Activated CD4-positive, alpha-beta T cell treated with anti-CD3 and anti-CD28 coated beads, Interleukin-2, amount 50 U/mL, for 24 hours (primary cell): ENCODE measurements at places on chromosomes 1 and 21.
A peak's percentile ranks its signal among the peaks of the same experiment; 100 is the strongest.

DNA sequence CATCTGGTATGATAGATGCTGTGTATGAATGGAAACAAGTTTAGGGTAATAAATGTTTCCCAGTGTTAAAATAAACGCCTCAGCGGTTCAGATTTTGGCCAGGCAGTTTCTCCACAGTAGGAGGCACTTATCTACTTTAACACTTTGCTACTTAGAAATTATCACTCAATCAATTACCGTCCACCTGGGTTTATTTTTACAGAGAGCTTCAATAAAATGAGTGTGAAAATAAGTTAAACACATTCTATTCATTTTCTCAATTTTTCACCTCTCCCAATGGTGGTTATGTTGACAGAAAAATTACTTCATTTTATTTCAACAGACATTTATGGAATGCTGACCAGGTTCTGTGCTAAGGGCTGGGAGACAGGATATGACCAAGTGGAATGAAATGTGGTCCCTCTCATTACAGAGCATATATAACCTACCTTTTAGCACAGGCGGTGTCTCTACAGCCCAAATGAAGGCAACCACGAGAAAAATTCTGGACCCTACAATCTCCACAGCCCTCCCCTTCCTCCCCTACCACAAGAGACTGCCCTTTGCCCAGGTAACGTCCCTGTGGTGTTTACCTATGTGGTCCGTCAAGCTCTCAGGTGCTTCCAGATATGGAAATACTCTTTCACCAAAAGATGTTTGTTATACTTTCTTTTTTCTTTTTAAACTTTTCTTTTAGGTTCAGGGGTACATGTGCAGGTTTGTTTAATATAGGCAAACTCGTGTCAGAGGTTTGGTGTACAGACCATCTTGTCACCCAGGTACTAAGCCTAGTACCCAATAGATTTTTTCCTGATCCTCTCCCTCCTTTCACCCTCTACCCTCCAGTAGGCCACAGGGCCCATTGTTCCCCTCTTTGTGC, 105.5 kb downstream of the HLCS start:
- DNase-seq, result no peak

DNA sequence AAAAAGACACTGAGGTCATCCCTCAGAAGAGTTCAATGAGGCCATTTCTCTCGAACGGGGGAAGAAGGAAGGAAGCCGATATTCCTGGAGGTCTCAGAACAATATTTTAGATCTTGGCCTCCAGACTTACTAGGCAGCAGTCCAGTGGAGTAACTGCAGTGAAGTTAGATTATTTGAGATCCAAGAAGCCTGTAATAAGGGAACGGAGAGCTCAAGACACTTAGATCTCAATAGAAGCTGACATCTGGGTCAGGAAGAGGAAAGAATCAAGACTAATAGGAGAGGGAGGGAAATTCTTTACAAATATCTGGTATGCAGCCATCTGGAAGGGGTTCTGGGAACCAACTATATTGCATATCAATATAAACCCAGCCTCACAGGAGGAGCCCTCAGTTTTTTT, 13.6 kb upstream of the ENAH start:
- no peak for DNase-seq

GRCh38 chr1:243977094-243977493, 74.0 kb upstream of the ZBTB18 start:
- no peak for DNase-seq

GRCh38 chr1:20787840-20788795, 1.0 kb upstream of the HP1BP3 start:
- no peak for DNase-seq

DNA sequence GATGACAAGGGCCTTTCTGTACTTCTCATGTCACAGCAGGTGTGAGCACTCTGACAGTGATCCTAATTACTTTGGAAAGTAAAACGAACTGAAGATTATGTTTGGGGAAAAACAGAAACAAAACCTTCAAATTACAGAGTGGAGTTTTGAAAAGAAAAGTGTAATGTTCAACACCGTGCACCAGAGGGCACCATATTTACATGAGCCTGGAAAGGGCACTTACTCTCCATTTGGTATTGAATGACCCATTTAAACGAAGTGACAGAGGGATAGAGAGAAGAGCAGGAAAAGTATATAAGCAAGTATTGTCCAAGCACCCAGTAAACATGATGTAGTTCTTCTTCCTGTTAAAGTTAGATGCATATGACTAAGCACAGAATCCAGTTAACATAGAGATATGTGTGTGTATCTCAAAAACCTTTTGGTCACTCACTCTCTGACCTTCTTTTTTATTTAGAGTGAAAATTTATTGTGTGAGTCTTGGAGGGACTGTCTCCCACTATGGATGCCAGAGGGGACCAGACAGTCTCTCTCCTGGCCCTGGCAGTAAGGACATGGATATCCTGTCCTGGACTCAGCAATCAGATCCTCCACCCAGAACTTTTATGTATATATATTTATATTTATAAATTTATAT, 3.8 kb upstream of the RGSL1 start:
- peak; percentile 7 for DNase-seq

DNA sequence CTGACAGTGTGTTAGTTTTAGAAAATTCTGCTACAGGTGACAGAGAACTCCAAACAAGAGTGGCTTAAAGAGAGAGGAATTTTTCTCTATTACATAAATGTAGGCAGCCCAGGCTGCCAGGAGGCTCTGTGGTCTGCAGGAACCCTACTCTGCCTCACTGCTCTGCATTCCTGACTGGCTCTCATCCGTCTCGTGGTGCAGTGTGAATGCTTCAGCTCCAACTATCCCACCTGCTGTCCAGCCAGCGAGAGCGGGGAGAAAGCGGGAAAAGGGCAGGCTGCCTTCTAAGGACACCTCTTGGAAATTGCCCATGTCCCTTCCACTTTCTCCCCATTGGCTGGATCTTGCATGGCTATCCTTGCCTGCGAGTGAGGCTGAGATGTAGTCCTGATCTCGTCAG, 131.3 kb downstream of the PEX14 start:
- no peak for DNase-seq

GRCh38 chr1:203280061-203280460, 25.3 kb upstream of the BTG2 start:
- no peak for DNase-seq

GRCh38 chr1:230892018-230892491, 23.7 kb upstream of the C1orf198 start:
- no peak for DNase-seq

DNA sequence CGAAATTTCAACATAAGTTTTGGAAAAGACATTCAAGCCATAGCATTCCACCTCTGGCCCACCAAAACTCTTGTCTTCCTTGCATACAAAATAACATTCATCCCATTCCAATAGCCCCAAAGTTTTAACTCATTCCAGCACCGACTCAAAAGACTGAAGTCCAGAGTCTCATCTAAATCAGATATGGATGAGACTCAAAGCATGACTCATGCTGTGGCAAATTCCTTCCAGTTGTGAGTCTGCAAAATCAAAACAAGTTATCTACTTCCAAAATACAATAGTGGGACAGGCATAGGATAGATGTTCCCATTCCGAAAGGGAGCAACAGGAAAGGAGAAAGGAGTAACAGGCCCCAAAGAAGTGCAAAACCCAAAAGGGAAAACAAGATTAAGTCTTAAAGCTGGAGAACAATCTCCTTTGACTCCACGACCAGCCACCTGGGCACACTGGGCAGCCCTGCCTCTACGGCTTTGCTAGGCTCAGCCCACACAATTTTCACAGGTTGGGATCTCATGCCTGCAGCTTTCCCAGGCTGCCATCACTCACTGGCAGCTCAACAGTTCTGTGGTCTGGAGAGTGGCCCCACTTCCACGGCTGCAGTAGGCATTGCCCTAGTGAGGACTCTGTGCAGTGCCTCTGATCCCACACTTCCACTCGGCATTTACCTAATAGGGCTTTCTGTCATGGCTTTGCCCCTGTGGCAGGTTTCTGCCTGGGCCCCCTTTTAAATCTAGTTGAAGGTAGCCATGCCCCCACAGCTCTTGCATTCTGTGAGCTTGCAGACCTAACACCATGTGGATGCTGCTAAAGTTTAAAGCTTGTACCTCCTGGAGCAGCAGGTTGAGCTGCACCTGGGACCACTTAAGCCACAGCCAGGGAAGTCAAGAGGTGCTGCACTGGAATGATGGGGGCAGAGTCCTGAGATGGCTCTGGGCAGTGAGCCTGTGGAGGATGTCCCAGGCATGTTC, 51.0 kb downstream of the RUNX3 start:
- no peak for DNase-seq

- no peak for DNase-seq
Measured at GRCh38 chr21:37001441-37001840, 5.1 kb upstream of the RIPPLY3 start.

- DNase-seq, result no peak
Measured at GRCh38 chr1:84722794-84723193, 32.5 kb upstream of the SSX2IP start.

- no peak for DNase-seq
Measured at GRCh38 chr1:32464191-32464715, 619 bp upstream of the ZBTB8B start.

- peak; percentile 35 for DNase-seq
Measured at GRCh38 chr1:243325305-243325890, 69.6 kb downstream of the SDCCAG8 start.

DNA sequence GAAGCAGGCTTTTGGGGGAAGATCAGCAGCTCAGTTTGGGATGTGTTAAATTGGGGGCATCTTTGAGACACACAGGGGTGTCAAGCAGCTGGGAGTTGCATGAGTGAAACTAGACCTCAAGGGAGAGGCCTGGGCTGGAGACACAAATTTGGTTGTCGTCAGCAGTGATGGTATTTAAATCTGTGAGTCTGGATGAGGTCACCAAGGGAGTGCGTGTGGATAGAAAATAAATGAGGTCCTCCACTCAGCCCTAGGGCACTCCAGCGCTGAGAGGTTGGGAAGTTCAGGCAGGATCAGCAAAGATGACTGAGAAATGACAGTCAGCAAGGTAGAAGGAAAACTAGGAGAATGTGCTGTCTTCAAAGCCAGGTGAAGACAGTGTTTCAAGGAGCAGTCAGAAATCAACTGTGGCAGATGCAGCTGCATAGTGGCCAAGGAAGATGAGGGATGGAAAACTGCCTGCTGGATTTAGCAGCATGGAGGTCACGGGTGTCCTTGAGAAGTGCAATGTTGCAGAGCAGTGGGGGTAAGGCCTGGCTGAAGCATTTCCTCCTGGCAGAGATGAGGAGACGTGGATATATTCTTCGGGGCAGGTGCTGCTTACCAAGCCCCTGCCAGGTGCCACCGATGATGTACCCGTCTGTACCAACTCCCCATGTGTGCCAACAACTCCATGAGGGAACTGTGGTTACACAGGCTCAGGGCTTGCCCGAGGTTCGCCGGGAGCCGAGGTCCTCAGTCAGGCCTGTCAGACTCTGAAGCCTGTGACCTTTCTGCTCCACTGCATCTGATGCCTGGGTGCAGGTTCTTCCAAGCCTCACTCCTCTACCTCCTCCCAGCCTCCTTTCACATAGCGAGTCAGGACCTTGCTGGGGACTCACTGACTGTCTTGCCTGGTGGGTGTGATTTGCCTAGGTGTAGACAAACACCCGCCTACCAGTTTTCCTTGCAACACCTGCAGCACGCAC, 11.3 kb downstream of the MAP7D1 start:
- DNase-seq, result no peak

DNA sequence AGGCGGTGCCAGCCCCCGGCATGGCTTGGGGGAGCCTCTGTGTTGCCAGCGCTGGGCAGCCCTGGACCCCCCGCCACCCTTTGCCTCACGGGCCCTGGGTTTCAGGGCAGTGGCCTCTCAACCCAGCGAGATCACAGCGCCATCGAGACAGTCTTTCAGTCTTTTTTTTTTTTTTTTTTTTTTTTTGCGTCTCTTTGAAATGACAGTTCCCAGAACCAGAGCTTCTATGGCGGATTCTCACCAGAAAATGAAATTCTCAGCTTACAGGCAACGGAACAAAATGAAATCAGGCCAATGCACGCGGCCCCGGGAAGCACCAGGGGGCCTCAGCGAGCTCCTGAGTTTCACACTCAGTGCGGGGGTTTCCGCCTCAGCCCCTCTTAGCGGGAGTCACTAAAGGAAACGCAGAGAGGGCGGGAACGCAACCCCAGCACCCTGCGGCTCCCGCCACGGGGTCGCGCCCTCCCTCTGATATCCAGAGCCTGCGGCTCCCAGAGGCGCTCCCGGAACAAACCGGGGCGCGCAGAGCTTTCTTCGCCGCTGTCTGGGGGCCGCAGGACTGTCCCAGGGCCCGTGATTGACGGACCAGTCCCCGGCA, 8.0 kb upstream of the COL6A1 start:
- peak; percentile 46 for DNase-seq

GRCh38 chr1:53246261-53247134, 8.2 kb upstream of the MAGOH start:
- DNase-seq, result no peak
